ENCODE measurements at places on chromosomes 4 and X.
A peak's percentile ranks its signal among the peaks of the same experiment; 100 is the strongest.

- DNase-seq = no peak
Measured at GRCh38 chr4:98202907-98203306, 58.3 kb upstream of the RAP1GDS1 start.

GRCh38 chrX:21408788-21409187 is 34.6 kb downstream of the CNKSR2 start:
- no peak for DNase-seq

- DNase-seq = peak; percentile 39
Measured at GRCh38 chrX:31706466-31706865, 634.6 kb upstream of the FTHL17 start.

GRCh38 chr4:1126506-1126905 is 13.1 kb upstream of the RNF212 start:
- DNase-seq = no peak

GRCh38 chr4:62670514-62670913 is 1470.4 kb downstream of the ADGRL3 start:
- no peak for DNase-seq

DNA sequence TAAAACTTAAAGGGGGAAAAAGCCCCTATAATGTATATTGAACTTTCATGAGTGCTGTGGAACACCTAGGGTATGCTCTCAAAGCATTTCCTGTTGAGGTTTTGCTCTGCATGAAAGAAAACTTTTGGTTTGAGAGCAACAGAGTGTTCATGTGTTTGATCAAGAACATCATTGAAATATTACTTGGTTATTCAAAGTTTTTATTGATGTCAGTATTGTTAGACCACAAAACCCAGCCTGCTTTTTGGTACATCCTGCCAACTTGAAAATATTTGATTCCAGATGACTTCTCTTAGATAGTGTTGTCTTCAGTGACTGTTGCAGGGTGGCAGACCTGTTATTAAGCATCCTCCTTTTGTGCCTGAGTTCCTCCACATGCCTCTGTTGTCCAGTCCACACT is 68.0 kb downstream of the N4BP2 start:
- DNase-seq = no peak

GRCh38 chrX:155027509-155028066 is 944 bp downstream of the FUNDC2 start:
- peak; percentile 20 for DNase-seq

DNA sequence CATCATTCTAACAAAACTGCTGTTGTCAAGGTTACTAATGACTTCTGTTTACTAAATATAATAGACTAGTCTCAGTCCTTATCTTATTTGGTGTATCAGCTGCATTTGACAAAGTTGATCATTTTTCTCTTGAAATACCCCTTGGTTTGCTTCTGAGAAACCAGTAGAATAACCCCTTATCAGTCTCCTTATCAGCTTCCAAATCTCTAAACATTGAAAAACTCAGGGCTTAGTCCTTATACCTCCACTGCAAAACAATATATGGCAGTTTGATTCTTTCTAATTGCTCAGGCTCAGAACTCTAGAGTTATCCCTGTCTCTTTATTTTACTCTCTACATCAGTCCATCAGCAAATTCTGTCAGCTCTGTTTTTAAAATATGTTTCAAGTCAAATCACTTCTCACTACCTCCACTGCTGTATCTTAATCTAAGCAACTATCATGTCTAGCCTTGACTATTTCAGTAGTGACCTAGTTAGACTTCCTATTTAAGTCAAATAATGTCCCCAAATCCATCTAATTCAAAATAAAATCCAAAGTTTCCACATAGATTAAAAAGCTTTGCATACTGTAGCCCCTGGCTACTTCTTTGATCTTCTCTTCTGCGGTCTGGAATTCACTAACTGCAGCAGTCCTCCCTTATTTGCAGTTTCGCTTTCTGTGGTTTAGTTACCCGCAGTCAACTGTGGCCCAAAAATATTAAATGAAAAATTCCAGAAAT is 87.1 kb upstream of the NPNT start:
- DNase-seq = no peak

GRCh38 chr4:19425146-19425545 is 826.6 kb upstream of the SLIT2 start:
- no peak for DNase-seq

GRCh38 chrX:44903107-44903506 is 30.1 kb downstream of the KDM6A start:
- DNase-seq = peak; percentile 64

GRCh38 chrX:23201706-23202105 is 132.9 kb upstream of the PTCHD1 start:
- DNase-seq = no peak

DNA sequence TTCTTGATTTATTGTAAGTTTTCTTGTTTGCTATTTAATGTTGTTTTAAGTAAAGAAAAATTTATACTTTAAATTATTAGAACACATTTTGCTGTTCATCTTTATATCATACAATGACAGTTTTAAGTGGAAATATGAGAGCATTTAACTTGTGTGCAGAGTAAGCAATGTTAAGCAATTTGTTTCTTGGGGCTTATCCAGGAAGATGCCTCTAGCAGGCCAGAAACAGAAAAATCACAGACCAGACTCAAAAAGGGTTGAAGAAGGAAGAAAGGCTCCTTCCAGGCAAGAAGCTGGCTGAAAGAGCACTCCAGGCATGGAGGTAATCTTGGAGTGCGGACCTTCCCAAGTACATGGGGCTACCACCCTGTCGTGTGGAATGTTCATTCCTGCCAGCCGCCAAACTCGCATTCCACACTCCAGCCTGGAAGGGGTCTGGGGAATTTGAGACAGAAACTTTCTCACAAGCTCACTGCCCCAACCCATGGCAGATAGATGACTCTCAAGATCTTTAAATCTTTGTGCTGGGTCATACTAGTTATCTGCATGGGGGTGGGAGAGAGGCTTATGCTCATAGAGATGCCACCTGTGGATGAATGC is 1521.3 kb upstream of the AGA start:
- DNase-seq = no peak

DNA sequence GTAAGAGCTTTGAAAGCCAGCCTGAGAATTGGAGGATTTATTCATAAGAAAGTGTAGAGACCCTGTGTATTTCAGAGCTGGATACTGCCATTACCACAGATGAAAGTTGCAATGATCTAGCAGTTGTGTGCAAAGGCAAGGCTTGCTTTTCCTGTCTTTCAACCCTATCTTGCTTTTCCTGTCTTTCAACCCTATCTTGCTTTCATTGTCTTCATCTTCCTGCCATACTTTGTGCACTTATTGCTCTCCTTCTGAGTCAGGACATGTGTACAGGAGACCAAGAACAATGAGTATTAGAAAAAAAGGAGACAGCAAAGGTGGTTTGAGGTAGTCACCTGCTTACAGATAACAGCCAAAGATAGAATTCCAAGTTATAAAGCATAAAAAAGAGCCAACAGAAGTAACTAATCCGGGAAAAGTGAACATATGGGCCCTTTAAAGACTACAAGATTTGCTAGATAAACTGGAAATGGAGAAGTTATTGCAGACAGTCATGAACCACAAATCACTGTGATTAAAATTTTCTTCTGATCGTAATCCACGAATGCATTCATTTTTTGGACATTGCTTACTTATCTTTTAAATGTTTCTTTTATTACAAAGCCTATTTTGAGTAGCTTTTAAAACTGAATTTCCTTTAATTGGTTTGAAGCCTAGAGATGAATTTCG is 17.2 kb downstream of the C1QTNF7 start:
- no peak for DNase-seq

GRCh38 chrX:70138622-70139021 is 5.4 kb downstream of the IGBP1 start:
- no peak for DNase-seq

- DNase-seq = no peak
Measured at GRCh38 chrX:11540532-11541377, 125.0 kb downstream of the ARHGAP6 start.

GRCh38 chrX:136608295-136608933 is 39.5 kb upstream of the CD40LG start:
- DNase-seq = no peak

DNA sequence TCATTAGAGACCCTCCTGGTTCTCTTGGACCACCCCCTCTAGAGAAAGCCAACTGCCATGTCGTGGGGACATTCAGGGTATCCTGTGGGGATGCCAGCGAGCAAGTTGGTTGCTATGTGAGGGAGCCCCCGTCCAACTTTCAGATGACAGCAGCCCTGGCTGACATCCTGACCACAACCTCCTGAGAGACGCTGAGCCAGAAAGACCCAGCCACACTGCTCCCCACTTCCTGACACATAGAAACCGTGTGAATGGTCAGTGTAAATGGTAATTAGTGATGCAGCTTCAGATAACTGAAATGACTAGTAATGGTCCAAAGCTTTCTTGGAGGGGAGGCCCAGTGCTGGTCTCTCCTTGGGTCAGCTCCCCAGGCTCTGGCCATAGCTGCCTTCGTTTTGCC is 10.8 kb downstream of the CLCN4 start:
- DNase-seq = no peak

DNA sequence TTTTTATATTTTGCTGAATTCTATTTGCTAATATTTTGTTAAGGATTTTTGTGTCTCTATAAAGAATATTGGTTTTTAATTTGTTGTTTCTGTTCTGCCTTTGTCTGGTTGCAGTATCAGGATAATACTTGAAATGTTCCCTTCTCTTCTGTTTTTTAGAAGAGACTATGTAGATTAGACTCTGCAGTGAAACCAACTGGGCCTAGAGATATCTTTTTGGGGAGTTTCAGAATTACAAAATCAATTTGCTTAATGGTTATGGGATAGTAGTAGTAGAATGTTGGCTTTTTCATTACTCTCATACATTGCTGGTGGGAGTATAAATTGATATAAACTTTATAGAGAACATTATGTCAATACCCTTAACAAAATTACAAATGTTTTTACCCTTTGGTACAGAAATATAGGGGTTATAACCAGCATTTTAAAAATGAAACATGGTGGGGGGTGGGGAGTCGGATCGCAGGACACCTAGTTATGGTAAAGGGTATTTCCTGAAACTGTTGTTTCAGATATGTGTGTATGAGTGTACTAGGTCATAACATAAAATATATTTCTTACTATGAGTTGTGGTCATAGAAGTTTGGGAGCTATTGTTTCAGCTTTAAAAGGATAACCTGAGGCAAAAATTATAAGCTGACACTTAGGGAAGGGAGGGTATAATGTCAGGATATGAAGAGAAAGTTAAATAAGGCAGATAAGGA is 29.0 kb downstream of the CLOCK start:
- no peak for DNase-seq

DNA sequence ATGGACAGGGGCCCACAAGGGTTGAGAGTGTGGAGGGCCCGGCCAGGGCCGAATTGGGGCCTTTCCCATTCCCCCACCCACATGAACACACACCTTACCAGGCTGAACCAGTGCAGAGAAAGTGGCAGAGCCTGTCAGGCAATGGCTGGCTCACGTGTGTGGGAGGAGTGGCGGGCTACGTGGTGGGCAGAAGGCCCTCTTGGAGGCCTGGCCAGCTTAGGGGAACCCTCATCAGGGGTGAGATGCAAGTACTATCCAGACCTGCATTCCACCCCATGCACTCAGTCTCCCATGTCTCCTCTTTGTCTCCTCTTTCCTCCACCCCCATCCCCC is 965 bp downstream of the TCEAL4 start:
- no peak for DNase-seq

DNA sequence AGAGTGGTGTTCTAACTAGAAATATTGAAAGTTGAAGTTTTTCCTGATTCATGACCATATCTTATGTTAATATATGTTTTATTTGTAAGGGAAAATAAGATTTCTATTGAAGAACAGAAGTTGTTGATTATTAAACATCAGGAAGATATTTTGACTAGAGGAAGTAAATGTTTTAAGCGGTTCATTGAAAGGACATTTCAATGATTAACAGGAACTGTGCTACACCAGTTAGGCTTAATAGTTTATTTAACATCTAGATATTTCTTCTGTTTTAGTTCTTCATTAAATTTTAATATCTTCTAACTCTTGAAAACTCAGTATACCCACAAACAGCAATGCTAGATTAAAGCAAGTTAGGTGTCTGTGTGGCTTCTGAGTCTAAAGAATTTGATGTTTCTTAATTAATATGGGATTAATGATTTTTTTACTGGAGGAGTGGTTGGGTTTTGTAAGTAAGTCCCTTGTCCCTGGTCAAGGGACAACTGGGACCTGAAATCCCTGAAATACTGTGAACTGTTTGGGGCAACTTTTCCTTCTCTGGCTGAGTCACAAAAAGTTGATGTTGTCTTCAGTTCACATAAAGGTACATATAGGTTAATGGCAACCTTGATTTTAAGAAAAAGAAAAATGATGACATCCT is 42.9 kb upstream of the CYP4V2 start:
- no peak for DNase-seq

- DNase-seq = peak; percentile 60
Measured at GRCh38 chr4:118280501-118281218, 72.1 kb downstream of the PRSS12 start.

Measured in RCC 7860 (cell line).